Iris pigment epithelial cell (primary cell): ENCODE measurements at places on chromosomes 6 and 20.

- no peak for DNase-seq
These were observed 209.0 kb upstream of the NT5E start for GRCh38 chr6:85240787-85241385.

DNA sequence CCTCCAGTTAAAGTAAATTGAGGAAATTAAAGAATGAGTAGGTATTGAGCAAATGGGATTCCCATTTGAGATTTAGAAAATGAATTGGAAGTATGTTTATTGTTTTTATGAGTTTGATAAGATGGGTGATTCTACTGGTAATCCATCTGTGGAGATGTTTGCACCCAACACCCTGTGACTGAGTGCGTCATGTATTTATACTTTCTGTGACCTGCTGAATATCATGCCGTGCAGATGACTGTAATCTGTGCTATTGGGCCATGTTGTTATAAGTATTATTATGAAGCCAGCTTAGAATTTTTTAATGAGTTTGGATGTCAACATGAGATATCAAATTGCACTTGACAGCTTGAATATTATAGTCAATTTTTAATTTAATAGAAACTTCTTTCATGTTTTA is 17.7 kb downstream of the FAM83B start:
- DNase-seq: peak; percentile 14

- no peak for DNase-seq
These were observed 29.0 kb downstream of the SERPINB1 start for GRCh38 chr6:2812695-2813094.

GRCh38 chr20:50095476-50096078 is 17.4 kb downstream of the UBE2V1 start:
- DNase-seq: no peak

- DNase-seq: peak; percentile 52
These were observed 710 bp downstream of the BTBD9 start for GRCh38 chr6:38638941-38639497.

- DNase-seq: peak; percentile 24
These were observed 53.0 kb downstream of the HLA-A start for GRCh38 chr6:29995340-29995777.

- no peak for DNase-seq
These were observed 22.2 kb downstream of the C20orf203 start for GRCh38 chr20:32651537-32651936.

- peak; percentile 20 for DNase-seq
These were observed 20.3 kb upstream of the SPDEF start for GRCh38 chr6:34576286-34576955.

DNA sequence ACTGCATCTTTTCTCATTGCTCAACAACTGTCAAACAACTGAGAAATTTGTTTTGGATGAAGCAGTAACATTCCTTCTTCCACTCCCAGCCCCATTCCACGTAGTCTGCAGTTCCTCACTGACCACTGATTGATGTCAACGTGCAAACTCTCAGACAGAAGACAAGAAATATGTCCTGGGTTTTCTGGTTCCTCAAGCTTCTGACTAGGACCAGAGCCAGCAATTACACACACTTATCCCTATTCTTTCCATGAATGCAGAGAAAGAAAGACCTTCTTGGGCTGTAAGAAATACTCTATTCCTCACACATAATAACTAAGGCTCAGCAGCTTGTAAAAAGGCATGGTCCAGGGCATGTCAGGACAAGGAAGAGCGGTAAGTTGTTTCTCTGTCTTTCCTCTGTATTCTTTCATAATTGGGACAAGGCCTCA is 790.1 kb upstream of the SLC35B3 start:
- DNase-seq: peak; percentile 39

DNA sequence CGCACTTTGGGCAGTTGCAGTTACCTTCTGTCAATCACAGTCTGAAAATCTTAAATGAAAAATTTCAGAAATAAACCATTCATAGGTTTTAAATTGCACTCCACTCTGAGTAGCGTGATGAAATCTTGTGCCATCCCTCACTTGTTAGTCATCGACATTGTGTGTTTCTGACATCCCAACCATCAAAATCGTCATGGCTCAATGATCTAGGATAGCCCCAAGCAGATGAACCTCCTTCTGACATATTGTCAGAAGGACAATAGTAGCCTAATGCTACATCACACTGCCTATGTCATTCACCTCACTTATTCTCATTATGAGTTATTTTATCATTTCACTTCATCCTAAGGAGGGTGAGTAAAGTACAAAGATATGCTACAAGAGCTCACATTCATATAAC is 284.8 kb downstream of the PTPRK start:
- DNase-seq: peak; percentile 73

DNA sequence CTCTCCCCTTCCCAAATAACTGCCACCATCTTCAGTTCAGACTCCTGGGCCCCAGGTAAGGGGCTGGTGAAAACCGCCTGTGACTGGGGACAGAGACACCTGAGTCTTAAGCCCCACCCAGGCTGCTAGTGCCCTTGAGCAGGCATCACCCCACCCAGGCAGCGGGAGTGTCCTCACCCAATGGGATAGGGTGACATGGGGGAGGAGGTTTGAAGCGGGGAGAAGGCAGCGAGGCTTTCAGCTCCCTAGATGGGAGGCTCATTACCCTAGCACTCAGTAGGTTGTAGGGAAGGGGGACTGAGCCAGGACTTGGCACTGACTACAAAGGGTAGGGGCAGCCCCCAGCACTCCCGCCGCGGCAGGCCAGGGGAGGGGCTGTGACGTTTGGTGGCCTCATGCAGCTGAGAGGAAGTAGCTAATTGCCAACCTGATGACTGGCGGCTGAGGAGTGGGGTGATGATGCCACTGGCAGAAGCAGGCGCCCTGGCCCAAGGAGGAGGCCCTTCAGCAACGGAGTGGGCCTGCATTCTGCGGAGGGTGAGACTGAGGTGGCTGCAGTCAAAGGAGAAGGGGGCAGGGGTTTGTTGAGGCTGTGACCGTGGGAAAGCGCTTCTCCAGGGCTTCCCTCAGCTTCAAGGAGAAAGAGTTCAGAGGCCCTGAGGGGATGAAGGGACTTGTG is 126.9 kb downstream of the MRPL14 start:
- no peak for DNase-seq

DNA sequence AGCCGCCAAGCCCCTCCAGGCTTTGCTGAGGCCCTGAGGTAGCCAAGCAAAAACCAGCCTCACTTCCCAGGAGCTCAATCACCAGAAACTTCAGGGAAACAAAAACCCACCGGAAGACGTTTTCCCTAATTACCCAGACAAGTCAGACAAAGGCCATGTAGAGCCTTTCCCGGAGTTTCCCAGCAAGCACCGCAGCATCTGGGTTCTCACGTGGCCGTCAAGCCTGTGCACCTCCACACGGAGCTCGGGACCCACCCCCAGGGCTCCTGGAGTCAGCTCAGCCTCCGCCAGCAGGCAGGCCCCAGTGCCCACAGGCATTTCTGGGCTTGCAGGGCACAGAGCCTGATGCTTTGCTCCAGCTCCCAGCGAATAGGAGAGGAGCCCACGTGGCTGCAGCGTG is 10.1 kb upstream of the MRGBP start:
- no peak for DNase-seq

- DNase-seq: no peak
These were observed 25.3 kb upstream of the CSNK2A1 start for GRCh38 chr20:568673-569415.

DNA sequence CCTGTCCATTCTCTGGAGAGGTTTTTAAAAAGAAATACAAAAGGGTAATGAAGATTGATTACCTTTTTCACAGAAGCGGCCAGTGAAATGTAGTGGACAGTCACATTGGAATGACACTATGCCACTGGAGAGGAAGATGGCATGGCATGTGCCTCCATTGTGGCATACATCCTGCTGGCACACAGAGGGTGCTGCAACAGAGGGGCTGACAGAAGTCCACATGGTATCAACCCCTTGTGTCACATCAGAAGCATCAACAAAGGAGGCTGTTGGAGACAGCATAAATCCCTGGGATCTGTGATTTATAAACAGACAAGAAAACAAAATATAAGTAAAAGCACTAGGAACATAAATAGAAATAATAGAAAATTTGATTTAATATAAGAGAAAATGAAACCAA is 594.9 kb downstream of the PHF3 start:
- DNase-seq: no peak

- DNase-seq: no peak
These were observed 6.2 kb downstream of the RWDD2A start for GRCh38 chr6:83199173-83199862.

DNA sequence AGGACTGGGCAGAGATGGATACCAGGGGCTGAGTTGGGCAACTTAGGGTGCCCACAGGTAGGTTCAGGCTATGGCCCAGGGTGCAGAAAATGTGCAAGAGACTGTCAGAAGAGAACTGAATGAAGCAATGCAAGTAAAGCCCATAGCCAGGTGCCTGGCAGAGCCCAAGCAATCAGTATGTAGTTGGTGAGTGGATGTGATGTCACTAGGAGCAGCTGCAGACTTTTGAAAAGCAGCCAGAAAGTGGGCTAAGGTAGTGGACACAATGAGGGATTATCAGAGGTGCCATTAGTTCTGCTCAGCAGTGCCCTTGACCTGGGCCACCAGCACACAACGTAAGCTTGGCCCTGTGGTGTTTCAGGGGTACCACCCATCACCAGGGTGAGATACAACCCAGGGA is 135.3 kb downstream of the SOBP start:
- no peak for DNase-seq

DNA sequence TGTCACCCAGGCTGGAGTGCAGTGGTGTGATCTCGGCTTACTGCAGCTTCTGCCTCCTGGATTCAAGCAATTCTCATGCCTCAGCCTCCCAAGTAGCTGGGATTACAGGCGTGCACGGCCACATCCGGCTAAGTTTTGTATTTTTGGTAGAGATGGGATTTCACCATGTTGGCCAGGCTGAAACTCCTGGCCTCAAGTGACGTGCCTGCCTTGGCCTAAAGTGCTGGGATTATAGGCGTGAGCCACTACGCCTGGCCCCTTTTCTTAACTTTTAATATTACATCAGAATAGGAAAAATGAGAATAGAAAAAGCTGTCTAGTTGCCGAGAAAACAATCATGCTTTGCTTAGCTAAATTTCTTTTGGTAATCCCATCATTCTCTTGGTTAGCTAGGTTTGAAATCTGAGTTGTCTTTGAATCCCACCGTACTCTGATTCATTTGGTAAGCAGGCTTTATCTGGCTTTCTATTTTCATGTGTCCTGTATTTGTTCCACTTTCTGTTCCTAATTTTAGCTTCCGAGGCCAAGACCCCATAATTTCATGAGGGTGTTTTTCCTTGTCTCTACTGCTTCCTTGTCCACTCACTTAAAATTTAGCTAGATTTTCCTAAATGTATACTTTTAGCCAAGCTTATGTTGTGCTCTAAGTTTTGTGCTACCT is 83.5 kb downstream of the NCOA3 start:
- no peak for DNase-seq

DNA sequence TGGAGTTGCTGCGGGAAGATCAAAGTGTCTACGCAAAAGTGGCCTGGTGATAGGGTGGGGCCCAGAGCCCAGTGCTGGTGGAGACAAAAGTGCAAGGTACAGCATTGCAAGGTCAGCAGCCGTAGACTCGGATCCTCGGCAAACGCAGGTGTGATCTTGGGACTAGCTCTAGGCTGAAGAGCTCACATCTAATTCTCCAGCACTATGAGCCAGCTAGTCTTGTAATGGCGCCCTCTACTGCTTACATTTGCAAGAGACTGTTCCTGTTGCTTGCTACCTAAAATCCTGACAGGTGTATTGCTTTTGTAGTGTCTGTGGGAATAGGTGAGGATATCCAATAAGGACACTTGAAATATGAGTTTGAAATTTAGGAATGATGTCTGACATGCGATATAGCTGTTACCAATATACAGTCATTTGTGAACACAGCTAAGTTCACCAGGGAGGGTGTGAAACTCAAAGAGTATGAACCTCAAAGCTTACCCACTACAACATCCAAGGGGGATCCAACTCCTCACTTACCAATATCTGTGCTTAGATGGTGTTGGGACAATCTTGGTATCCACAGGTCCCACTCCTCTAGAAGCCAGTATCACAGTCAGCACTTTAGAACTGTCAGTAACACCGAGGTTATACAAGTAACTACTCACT is 58.4 kb downstream of the PDE7B start:
- DNase-seq: peak; percentile 69

- peak; percentile 10 for DNase-seq
These were observed 175.5 kb downstream of the RFPL4B start for GRCh38 chr6:112522587-112522986.

- DNase-seq: peak; percentile 76
These were observed 42.6 kb upstream of the SUPT3H start for GRCh38 chr6:45420083-45420908.

DNA sequence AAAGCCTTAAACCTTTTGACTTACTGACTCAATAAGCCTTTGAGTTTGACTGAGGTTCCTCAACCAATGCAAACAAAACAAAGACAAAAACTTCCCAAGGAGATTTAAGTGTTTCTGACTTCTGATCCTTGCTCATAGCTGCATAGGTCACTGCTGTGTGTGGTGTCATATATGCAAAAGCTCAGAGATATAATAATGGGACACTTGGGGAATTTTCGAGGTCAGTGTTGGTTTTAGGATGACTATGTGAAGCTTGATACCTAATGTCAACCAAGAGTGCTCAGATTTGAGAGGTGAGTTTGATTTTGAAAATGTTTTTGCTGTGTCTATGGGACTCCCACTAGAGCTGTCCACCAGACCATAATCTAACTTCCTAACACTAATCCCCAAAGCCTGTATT is 26.2 kb downstream of the ZKSCAN8 start:
- DNase-seq: no peak

- peak; percentile 72 for DNase-seq
These were observed 664.7 kb downstream of the RFPL4B start for GRCh38 chr6:113011801-113012200.

DNA sequence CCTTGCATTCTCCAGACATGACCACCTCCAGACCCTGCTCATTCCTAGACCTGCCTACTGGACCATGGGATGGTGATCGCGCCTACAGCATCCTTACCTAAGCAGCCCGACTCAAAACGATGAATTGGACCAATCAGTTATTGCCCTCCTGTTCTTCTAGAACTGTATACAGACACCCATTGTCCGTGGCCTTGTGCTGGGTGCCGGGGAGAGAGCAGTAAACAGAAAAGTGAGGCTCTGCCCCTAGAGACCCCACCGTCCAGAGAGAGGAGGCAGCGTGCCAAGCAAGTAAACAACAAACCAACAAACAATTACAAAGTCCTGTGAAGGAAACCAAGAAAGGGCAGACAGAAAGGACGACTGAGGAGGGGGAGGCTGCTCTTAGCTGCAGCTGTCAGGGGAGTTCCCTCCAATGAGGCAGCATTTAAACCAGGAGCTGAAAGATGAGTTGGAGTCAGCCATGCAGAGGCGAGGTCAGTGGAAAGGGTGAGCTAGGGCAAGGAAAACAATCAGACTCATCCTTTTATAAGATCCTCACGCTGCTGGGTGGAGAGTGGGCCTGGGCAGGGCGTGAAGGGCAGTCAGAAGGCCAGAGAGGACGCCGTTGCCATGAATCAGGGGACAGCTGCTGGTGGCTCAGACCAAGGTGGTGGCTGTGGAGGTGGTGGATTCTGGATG is 37.6 kb upstream of the BLCAP start:
- no peak for DNase-seq

GRCh38 chr20:49762940-49763766 is 49.5 kb upstream of the B4GALT5 start:
- DNase-seq: peak; percentile 40

GRCh38 chr6:142381845-142382378 is 80.1 kb downstream of the ADGRG6 start:
- DNase-seq: peak; percentile 41
